Vagina (tissue), 2 donors: ENCODE measurements at places on chromosomes 16 and 17.

GRCh38 chr16:56869513-56870275 is 4.7 kb downstream of the SLC12A3 start:
- no peak for DNase-seq

- DNase-seq: no peak
These were observed 21.3 kb downstream of the CHD9NB start for GRCh38 chr16:53031323-53031942.

DNA sequence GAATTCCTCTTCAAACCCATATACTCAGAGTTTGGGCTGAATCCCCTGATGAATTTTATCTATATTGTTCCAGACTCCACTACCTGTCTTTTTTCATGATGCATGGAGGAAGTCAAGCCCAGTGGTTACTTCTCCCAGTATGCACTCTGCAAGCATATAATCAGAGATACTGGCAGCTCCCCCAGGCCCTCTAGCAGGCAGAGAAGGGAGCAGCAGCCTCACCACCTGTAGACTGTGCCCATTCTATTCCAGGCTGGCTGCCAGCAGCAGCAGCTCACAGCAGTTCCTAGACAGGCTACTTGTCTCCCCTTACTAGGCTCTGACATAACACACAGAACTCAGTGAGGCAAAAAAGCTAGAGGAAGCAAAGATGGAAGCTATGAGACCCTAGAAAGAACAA is 3.4 kb downstream of the MKS1 start:
- DNase-seq: no peak

- no peak for DNase-seq
These were observed 3.1 kb downstream of the HIC1 start for GRCh38 chr17:2057760-2058585.

- no peak for DNase-seq
These were observed 45.1 kb downstream of the MYH11 start for GRCh38 chr16:15811481-15812400.

DNA sequence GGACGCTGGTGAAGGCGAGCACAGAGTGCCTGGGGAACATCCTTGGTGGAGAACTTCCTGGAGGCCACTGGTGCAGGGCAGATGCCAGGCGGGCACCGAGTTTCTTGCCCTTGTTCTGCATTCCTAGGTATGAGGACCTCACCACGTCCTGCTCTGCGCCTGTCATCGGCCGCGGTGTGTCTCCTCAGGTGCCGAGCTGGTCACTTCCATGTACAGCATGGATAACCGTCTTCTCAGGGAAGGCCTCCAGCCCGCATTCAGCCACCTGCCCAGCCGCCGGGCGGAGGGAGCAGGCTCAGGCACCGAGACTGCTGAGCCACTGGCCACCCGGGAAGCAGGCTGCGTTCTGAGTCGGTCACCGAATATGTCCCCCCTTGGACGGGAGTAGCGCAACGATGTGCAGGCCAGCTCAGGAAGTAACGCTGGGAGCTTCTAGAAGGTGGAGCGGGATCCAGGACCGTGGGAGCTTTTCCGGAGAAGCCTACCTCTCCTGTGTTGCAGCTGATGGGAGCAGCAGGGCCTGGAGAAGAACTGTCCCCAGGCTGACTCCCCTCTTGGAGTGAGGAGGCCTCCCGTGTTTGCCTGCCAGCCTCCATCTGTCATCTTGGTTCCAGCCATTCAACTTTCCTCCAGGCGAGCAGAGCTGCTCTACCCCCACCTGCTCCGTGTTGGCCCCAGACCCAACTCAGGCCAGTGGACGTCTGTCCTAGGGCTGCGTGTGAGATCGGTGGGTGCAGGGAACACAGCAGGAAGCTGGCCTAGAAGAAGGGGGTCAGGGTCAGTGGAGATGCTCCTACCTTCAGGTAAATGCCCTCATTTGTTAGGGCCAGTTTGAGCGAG is 2.1 kb upstream of the BAIAP2 start:
- DNase-seq: no peak

DNA sequence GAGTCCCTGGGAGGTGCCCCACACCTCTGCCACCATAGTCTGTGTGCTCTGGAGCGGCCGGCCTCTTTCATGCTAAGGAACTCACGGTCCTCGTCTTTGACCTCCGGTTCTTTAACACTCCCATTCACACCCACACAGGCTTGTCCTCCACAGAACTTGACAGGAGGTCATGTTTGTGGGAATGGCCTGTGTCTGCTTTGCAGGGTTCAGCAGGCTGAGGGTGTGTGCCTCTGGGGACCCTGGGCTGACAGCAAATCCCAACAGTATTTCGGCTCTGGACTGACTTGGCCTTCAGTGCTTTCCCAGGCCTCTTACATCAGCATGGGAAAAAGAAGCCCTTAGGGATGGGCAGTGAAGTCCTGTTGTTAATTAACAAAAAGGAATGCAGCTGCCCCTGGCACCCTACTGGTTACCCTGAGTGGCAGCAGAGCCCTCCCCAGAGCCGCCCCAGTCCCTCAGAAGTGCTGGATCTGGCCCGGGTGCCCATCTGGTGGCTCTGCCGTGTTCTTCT is 35.4 kb upstream of the ADORA2B start:
- no peak for DNase-seq

GRCh38 chr17:1865252-1866037 is 35.6 kb downstream of the RPA1 start:
- no peak for DNase-seq

DNA sequence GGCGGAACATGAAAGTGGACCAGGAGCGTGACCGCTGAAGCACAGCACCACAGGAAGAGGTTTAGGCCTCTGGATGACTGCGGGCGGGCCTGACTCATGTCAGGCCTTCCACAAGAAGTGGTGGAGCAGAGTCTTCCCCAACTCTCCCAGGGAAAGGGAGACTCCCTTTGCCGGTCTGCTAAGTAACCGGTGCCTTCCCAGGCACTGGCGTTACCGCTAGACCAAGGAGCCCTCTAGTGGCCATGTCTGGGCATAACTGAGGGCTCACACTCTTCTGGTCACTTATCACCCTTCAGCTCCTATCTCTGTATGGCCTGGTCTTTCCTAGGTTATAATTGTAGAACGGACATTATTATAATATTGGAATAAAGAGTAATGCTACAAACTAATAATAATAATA is 1931.9 kb downstream of the TP53TG3F start:
- DNase-seq: no peak

DNA sequence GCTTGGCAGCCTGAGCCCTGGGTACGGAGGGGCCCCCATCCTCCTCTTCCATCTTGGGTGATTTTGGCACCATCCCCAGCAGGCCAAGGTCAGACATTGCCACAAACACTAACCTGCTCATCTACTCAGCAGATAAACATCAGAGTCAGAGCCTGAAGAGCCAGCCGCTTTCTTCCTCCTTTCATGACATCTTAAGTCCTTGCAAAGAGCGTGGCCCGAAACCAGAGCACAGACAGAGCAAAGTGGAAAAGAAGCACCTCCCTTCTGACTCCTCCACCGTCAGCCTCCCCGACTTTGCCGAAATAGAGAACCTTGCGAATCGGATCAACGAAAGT is 60.4 kb upstream of the RPH3AL start:
- DNase-seq: no peak

- no peak for DNase-seq
These were observed 125.3 kb downstream of the FTO start for GRCh38 chr16:53829186-53829747.

- DNase-seq: no peak
These were observed 377.8 kb downstream of the SNX29 start for GRCh38 chr16:12354296-12354833.

GRCh38 chr16:17345043-17345442 is 125.7 kb downstream of the XYLT1 start:
- no peak for DNase-seq

DNA sequence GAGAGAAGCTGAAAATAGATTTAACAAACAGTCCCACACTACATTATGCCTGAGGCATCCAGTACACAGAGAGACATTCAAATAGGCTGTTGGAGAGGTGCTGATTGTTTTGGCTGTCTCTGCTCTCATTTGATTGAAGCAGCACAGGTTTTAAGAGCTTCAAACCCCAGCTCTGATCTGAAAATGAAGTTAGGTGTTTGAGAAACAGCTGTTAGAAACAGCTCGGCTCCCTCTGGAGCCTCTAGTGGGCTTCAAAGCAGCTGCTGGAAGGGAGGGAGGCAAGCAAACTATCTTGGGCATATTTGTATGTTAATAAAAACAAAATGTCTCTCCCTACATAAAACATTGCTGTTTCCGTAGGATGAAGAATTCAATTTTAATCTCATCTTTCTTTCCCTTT is 607.3 kb upstream of the GOT2 start:
- DNase-seq: no peak

DNA sequence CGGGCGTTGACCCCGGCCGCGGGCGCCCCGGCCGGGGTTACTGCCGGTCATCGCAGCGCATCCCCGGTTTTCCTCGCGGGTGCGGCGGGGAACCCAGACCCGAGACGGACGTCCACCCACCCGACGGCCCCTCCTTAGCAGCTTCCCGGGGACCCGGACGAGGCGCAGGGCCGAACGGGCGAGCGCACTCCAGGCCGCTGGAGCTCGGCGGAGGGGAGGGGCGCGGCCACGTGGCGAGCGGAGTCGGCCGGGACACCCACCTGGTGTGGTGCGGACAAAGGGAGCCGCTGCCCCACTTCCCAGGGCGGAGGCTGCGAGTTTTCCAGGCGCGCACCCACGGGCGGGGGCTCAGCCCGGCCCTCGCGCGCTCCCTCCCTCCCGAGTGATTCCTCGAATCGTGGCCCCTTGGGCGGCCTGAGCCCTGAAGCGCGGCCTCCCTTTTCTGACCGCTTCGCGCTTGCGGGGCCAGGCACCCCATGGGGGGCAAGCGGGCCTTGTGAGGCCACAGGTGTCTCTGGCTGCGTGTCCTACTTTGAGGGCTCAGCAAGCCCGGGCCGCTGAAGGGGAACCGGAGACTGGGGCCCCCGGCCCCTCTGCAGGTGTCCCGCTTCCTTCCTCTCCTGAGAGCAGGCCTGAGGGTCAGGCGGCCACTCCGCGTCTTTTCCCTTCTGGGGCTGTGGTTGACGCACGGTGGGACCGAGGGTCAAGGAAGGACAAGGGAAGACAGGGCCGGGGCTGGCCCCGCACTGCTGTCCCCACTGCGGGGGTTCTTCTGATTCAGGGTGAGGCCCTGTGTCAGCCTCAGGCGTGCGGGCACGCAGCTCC is 1.1 kb upstream of the FASN start:
- no peak for DNase-seq

DNA sequence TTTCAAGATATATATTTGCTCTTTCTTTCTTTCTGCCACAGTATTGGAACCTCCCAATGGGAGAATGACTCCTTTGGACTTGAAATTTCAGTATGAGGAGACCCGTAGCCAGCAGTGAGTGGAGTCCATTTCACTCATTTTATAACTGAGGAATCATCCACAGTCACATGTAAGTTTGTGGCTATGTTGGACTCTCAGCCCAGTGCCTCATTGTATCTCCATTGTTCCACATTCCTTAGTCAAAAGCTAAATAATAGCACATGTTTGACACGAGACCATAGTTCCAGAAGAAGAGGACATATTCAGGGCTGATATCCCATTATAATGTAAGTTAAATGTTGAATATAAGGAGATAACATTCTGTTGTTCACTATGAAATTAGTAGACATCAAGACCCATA is 12.7 kb upstream of the SPAG9 start:
- no peak for DNase-seq

- no peak for DNase-seq
These were observed 404 bp downstream of the EMC6 start for GRCh38 chr17:3669085-3669347.

GRCh38 chr16:86906623-86907022 is 328.3 kb downstream of the FOXL1 start:
- no peak for DNase-seq

GRCh38 chr17:2958706-2959222 is 104.6 kb downstream of the OR1D5 start:
- no peak for DNase-seq

DNA sequence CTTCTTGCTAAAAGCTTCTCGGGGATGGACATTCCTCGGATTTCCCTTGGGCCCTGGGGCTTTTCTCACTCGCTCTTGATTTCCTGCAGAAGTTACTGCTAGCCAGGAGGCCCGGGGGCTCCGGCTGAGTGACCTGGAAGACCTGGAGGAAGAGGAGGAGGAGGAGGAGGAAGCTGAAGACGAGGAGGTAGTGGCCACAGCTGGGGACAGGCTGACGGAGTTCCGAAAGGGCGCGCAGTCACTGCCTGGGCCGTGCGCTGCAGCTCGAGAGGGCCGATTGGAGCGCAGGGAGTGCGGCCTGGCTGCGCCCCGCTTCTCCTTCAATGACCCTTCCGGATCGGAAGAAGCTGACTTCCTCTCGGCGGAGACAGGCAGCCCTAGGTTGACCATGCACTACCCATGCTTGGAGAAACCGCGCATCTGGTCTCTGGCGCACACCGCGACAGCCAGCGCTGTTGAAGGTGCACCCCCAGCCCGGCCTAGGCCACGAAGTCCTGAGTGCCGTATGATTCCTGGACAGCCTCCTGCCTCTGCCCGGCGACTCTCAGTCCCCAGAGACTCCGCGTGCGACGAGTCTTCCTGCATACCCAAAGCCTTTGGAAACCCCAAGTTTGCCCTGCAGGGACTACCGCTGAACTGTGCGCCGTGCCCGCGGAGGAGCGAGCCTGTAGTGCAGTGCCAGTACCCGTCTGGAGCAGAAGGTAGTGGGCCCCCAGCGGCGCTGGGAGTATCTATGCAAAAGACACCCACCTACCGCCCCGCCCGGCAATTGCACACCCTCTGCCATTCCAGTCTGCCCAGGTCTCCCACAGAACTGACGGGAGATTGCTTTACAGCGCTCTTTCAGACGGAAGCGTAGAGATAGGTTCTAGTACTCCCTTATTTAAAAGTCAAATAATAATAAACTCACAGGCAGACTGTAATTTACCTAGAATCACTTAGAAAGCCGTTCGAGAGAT is 4.9 kb downstream of the IRX6 start:
- DNase-seq: no peak

DNA sequence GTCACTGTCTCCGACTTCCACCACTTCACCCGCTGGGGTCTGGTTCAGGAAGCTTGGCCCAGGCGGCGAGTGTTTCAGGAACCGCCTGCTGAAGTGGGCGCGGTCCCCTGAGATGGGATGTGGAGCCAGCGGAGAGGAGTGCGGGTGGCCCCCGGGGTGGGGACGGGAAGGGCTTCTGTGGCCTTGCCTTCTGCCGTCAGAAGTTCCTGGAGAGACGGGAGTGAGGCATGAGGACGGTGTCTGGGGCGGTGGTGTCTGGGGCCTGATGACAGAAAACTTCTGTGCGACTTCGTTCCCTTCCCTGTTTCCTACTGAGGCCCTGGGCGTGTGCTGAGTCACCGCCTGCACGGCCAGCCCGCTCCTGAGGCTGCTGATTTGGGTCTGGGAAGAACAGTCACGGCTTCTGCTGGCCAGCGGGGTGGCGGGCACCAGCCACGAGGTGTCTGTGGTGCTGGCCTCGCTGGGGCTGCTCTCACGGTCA is 12.3 kb upstream of the NLRC3 start:
- DNase-seq: no peak

DNA sequence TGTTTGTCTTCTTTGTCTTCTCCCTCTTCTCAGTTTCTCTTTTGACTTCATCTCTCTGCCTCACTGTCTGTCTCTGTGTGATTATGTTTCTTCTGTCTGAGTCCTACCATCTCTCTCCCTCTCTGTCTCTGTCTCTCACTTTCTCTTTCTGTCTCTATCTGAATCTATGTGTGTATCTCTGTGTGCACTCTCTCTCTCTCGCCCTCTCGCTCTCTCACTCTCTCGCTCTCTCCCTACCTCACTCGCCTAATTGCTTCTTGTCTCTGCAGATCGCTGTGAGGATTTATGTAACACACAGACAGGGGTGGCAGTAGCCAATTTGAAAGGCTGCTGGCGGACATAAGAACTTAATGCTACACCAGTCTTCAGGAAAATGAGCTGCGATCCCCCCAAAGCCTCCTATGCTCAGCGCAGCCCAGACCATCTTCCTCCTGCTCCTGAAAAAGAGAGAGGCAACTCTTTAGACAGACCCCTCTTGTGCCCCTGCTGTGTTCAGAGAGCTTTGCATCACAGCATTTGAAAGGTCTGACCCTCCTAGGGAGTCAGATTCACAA is 140.9 kb downstream of the CCT6B start:
- DNase-seq: no peak
